ENCODE measurements at places on chromosomes 5 and 9.
A peak's percentile ranks its signal among the peaks of the same experiment; 100 is the strongest.

DNA sequence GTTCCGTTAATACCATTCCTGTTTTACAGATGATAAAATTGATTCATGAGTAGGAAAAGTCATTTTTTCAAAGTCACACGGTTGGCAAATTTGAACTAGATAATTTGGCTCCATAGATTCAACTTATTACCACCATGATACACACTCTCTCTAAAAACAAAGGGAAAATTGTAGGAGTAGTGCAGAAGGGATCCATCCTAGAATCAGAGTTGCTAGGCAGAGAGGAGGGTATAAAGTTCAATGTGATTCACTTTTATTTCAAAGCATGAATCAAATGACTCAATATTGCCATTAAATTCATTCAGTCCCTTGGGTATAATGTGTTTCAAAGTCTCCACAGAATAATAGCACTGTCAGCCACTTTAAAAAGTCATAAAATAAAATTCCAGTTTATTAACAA is 747.2 kb upstream of the ACO1 start:
- no peak for DNase-seq

GRCh38 chr9:118527261-118527660 is 823.1 kb downstream of the TLR4 start:
- no peak for DNase-seq

- DNase-seq, result no peak
Measured at GRCh38 chr5:88955403-88955802, 72.4 kb upstream of the MEF2C start.

GRCh38 chr5:15004506-15004905 is 132.9 kb upstream of the ANKH start:
- DNase-seq, result no peak

- no peak for DNase-seq
Measured at GRCh38 chr5:89850513-89850865, 559.1 kb downstream of the CETN3 start.

DNA sequence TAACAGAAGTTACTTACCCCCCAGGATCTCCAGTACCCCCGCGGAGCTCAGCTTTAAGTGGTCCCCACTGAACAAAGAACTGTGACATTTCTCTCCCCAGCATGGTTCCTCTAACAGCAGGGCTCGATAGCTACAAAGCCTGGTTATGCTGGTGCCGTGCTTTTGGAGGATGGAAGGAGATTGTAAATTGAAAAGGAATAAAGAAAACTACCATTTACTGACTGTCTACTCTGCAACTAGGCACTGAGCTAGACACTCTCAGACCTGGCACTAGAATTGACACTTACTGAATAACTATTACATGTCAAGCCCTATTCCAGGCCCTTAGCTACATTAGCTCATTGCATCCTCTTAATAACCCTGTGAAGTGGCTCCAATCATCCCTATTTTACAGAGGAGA is 145.3 kb downstream of the TTLL11 start:
- DNase-seq, result no peak

GRCh38 chr5:68252673-68253623 is 37.4 kb downstream of the PIK3R1 start:
- no peak for DNase-seq

- no peak for DNase-seq
Measured at GRCh38 chr5:139524446-139524845, 36.7 kb upstream of the UBE2D2 start.

DNA sequence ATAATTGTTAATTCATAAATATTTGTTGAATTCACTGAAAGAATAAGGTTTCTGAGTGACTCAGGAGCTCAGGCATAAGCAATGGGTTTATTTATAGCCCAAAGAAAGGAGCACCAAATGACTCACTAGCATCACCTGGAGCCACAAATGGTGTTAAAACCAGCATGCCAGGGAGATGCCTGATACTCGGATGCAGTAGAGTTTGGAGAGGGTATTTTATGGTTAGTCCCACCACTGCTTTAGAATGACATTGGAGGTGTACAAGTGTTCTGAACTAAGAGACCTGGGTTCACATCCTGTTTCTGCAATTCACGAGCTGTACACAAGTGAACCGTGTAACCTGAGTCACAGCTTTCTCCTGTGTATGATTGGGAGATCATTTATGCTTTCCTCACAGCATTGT is 25.2 kb downstream of the CCL28 start:
- no peak for DNase-seq

GRCh38 chr5:131417240-131417869 is 153.5 kb downstream of the CDC42SE2 start:
- peak; percentile 65 for DNase-seq

DNA sequence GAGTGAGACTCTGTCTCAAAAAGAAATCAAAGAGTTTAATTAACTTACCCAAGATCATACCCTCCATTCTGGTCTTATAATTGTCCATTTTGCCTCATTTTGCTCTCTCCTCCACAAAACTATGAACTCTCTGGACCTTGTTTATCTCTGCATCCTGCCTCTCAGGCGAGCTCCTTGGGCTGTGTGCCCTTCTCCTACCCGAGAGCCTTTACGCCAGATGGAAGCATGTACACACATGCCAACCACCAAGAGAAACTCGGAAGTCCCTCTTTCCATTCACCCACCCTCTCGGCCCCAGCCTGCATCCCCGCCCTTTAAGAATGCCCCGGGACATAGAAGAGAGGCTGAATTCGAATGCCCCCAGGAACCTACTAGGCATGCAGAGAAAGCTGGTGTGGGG is 25.9 kb downstream of the CPLX2 start:
- DNase-seq, result no peak

Data from T-cell (primary cell).